AG10803 (cell line): ENCODE measurements at places on chromosomes 11 and 22.
A peak's percentile ranks its signal among the peaks of the same experiment; 100 is the strongest.

GRCh38 chr11:57735619-57736298 is 5.5 kb upstream of the SELENOH start:
- no peak for DNase-seq

GRCh38 chr11:113496026-113496651 is 20.9 kb upstream of the DRD2 start:
- DNase-seq, result no peak

GRCh38 chr11:20844630-20845029 is 175.2 kb downstream of the NELL1 start:
- no peak for DNase-seq

- DNase-seq, result peak; percentile 31
These were observed 39.7 kb upstream of the SUSD2 start for GRCh38 chr22:24141586-24141985.

GRCh38 chr22:30829901-30830550 is 135.4 kb downstream of the OSBP2 start:
- peak; percentile 95 for DNase-seq

DNA sequence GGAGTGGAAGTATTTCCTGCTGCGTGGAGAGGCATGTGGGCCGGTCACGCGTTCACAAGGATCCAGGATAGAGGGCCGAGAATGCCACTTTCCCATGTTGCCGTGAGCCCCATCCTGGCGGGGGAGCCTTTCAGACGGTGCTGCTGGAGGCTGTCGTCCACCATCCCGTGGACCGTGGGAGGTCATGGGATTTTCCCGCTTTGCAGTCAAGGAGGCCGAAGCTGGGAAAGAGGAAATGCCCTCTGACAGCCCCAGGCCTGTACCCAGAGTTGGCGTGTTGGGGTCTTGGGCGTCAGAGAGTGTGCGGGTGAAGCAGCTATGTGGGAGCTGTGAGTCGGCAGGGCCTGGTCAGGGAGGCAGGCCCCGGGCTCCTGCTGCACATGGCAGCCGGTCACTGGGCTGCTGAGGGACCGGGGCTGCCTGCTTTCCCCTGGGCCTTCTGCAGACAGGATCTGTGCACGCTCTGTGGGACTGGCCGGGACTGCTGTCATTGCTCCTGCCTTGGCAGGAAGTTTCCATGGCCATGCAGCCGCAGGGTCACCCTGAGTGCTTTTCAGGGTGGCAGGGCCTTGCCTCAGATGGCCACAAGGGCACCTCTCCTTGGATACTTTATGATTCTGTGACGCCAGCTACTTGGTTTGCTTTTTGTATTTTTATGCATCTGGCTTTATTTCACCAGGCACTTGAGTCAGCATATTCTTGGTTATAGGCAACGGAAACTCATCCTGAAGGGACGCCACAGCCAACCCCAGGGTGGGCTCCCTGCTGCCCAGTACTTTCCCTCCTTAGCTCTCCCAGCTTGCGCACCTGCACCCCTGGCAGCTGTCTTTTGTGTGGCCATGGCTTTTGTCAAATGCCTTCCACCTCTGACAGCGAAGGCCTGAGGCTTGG is 52.4 kb downstream of the AP2A2 start:
- DNase-seq, result no peak

DNA sequence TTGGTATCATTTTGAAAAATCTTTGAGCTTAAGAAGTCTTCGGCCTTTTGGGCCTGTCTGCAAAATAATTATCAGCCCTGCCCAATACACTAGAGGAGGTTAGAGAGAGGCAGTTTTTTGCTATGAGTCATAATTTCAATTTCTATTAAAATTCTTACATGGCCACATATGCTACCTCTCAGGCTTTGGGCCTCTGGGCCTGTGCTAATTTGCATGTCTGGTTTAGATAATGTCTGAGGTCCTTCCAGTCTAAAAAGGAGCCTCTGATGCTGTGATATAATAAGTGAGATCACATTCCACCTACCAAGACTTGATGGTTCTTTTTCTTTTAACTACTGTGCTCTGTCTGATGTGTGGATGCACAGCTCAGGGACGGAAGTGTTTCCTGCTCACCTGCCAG is 70.8 kb downstream of the KCNJ1 start:
- peak; percentile 41 for DNase-seq

DNA sequence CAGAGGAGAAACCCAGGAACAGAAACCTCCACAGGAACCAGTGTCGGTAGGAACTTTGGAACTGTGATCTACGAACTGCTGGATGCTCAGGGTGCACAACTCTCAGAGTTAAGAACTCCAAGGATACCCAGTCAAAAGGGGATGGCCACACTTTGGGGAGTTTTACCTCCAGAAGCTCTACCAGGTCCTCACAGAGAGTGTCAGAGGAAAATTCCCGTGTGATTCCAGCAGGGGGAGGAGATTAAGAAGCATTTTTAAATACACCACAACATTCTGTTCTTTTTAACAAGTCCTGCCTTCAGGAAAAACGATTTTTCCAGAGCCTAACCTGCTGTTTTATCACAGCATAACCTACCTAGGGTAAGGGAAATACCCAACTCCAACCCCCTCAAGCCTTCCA is 104.0 kb downstream of the SOX6 start:
- DNase-seq, result peak; percentile 1

GRCh38 chr11:68667511-68668500 is 16.5 kb upstream of the GAL start:
- no peak for DNase-seq

- DNase-seq, result no peak
These were observed 6.3 kb downstream of the GRK2 start for GRCh38 chr11:67272327-67273259.
